ENCODE measurements at places on chromosomes 5 and 9.

- no peak for DNase-seq
These were observed 403.1 kb upstream of the TRPC7 start for GRCh38 chr5:136768457-136768856.

DNA sequence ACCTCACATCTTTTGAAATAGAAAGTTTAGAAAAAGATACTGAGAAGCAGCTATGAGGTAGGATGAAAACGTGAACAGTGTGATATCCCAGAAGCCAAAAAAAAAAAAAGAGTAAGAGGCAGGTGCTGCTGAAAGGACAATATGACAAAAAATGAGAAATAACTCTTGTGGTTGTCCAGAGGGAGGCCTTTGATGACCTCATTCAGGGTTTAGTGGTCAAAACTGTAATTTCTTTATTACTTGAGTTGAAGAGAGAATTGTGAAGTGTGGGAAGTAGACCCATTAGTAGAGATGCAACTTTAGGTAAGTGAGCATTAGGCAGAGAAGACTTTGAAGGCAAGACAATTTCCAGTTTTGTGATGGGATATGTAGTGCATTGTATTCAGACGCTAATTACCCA, 1306.3 kb upstream of the ACO1 start:
- no peak for DNase-seq

GRCh38 chr5:111735583-111736270, 21.3 kb downstream of the NREP start:
- DNase-seq: peak; percentile 53

GRCh38 chr5:1541702-1542400, 18.1 kb upstream of the LPCAT1 start:
- no peak for DNase-seq

GRCh38 chr5:74954919-74955318, 88.7 kb upstream of the FAM169A start:
- no peak for DNase-seq

- DNase-seq: no peak
These were observed 74.5 kb downstream of the COL5A1 start for GRCh38 chr9:134716067-134716466.

GRCh38 chr9:125460883-125461635, 199.4 kb downstream of the GAPVD1 start:
- DNase-seq: no peak

DNA sequence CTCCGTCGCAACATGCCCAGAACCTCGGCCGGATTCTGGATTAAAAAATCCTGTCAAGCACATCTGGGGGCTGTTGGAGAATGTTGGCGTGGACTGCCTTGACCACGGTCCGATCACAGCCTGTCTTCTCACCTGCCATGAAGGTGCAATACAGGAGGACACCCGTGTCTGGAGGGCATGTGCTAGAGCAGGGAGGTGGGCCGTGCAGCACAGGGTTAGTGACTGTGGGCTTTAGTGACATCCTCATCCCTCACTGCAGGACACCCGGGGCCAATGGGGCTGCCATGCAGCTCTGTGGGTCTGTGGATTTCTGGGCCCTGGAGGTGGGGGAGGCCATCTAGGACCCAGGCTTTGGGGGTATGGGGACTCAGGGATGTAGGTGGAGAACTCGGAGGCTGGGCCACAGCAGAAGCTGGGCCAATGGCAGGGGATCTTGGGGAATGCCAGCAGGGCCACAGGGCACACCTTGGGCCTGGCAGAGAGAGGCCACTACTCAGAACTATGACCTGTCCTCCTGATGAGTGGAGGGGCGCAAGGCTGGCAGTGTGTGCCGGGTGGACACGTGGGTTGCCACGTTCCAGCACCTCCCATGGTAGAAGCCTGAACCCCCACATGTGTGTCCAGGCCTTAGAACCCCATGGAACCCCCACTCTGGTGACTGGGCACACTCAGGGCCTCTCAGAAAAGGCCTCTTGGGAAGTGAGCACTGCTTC, 23.3 kb downstream of the ZDHHC11B start:
- DNase-seq: no peak

DNA sequence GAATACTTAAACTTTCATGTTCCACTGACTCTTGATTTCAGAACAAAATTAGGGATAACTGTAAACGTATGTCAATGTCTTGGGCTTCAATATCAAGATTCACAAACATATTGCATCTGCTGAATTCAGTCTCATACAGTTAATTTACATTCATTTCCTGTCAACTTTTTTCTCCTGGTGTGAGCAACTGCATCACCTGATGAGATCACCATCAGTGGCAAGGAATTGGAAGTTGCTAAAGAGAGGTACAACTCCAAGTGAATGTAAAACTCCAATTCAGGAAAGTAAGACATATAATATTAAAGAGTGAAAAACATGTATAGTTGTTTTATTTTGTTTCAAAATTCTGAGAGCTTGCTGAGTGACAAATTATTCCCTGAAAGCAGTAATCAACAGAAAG, 1336.2 kb upstream of the C9orf72 start:
- DNase-seq: no peak

DNA sequence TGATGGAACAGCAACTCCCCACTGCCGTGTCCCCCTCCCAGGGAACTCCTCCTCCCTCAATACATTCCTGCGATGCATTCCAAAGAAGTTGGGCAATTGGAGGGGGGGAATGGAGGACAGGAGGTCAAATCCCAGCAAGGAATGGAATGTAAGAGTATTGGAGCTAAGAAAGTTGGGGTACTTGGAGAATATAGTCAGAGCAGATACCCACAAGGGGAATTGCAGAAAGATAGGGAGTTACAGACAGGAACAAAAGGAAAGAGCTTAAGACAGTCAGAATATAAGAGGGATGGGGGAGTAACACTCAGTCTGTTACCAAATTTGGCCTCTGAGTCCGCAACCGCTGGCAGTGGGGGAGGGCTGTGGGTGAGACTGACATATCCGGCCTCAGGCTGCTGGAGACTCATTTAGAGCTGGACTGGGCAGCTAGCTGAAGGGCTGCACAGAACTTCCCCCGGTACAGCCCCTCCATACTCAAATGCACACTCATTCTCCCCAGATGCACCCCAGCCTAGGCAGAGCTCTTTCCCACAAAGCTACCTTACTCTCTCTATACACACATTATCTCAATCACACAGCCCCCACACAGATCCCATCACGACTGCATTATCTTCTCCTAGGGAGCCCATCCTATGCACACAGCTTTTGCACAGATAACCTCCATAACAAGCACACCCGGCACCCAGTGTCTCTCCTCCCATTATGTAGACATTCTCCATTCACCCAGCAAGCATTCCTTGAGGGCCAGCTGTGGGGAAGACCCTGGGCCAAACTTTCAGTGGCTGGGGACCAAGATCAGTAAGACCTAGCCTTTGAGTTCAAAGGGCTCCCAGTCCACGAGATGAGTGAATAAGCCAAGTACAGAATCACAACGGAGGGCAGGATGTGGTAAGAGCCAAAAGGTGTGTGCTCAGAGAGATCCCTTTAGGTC, 3.7 kb downstream of the TLN1 start:
- no peak for DNase-seq

Measured in epithelial cell of prostate (primary cell).